ENCODE measurements at places on chromosomes 6 and 20.

DNA sequence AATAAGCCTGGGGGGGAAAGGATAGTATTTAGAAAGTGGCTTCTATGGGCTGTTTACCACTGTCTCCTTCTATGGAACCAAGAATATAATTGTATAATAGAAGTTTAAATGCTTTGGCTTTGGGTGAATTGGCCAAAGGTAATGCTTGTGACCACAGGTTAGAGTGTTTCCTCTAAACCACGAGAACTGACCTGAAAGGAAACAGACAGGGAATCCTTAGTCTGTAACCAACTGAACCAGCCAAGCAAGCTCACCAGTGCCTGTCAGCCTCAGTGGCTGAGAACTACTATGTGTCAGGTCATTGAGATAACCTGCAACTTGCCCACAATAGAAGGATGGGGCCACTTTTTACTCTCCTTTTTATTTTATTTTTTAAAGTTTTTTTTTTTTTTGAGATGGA, 47.9 kb upstream of the TXNDC5 start:
- no peak for DNase-seq

GRCh38 chr20:49184691-49185070, 3.5 kb downstream of the STAU1 start:
- DNase-seq = no peak

GRCh38 chr6:132788658-132789395, 9.6 kb downstream of the SLC18B1 start:
- DNase-seq = no peak

DNA sequence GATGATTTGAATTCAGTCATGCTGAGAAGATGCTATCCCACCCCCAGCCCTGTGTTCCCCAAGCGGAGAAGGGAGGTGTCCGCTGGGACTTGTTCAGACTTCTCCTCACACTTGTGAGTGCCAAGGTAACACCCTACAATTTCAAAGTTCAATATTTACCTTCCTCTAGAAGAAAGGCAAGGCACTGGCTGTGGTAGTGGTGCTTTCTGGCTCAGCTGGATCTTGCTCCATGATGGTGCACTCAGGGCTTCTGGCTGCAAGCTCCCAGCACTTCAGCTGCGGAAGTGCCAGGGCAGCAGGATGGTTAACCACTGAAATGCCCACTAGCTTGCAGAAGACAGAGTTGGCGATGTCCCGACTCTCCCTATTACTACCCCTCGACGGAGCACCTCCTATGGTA, 135.4 kb downstream of the MTFR2 start:
- DNase-seq = no peak

GRCh38 chr6:5230081-5230480, 30.7 kb downstream of the LYRM4 start:
- DNase-seq = no peak

- no peak for DNase-seq
Observed at GRCh38 chr6:22145376-22145775, 151.5 kb downstream of the PRL start.
